ENCODE measurements at places on chromosomes 7 and 10.

- no peak for DNase-seq
Observed at GRCh38 chr7:90931986-90932916, 332.0 kb upstream of the FZD1 start.

DNA sequence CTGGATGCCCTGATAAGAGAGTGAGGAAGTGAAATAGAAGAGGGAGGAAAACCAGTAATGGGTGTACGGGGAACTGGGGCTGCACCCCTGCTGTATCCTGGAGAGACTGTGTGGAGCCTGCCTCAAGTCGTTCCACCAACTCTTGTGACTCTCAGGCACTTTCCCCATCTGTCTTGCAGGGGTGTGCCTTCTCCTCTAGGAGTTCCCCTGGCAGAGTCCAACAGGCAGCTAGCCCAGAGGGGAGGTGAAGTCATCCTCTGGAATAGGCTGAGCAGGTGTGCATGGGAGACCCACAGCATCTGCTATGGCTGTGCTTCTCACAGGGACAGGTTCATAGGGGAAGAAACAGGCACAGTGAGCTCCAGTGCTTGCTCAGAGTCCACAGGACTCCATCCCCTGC is 46.8 kb downstream of the WIPF3 start:
- no peak for DNase-seq

DNA sequence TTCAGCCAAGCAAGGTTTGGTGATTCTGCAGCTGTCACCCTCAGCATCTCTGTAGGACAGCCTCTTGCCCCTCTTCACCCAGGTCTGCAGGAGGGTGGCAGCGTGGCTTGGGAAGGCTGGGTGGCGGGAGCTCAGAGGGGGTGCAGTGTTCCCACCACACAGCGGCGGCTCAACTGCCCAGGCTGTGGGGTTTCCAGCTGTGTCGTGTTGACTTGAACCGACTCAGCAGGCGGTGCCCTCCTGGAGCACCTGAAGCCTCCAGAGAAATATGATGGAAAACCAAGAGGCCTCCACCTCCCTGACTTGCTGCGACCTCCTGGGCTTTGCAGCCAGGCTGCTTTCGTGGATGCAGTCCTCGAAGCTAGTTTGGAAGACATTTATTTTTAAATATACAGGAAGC is 68.0 kb upstream of the KLF6 start:
- DNase-seq: no peak

DNA sequence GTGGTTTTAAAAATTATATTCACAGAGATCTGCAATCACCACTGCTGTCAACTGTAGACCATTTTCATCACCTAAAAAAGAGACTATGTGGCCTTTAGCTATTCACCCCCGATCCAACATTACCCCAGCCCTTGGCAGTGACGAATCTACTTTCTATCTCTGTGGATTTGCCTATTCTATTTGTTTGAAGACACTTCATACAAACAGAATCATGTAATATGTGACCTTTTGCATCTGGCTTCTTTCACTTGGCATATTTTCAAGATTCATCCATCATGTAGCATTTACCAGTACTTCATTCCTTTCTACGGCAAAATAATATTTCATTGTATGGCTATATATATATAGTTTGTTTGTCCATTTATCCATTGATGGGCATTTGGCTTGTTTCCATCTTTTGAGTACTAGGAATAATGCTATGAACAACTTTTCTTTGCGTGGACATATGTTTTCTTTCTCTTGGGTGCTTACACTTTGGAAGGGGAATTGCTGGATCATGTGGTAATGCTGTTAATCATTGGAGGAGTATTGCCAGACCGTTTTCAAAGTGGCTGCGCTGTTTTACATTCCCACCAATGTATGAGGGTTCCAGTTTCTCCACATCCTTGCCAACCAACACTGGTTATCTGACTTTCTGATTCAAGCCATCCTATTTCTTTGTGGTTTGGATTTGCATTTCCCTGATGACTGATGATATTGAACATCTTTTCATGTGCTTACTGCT is 22.3 kb downstream of the ADAMTS14 start:
- DNase-seq: no peak

- DNase-seq: no peak
Observed at GRCh38 chr7:158732494-158733219, 28.1 kb upstream of the NCAPG2 start.

- DNase-seq: no peak
Observed at GRCh38 chr10:111079781-111080180, 3.0 kb downstream of the ADRA2A start.

DNA sequence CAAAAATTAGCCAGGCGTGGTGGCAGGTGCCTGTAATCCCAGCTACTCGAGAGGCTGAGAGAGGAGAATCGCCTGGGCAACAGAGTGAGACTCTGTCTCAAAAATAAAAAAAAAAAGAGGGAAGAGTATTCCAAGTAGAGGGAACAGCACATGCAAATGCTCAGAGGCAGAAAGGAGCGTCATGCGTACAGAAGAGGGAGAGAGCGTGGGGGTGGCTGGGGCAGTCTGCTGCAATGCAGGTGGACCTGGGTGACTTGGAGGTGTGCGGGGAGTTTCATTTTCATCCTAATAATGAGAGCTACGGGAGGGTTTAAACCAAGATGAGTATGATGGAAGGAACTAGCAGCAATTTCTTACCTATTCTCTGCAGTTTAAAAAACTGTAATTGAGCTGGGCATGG is 28.8 kb downstream of the CLIP2 start:
- no peak for DNase-seq

GRCh38 chr7:71338866-71339265 is 206.9 kb downstream of the GALNT17 start:
- no peak for DNase-seq

- no peak for DNase-seq
Observed at GRCh38 chr10:117936141-117936540, 110.6 kb downstream of the RAB11FIP2 start.

DNA sequence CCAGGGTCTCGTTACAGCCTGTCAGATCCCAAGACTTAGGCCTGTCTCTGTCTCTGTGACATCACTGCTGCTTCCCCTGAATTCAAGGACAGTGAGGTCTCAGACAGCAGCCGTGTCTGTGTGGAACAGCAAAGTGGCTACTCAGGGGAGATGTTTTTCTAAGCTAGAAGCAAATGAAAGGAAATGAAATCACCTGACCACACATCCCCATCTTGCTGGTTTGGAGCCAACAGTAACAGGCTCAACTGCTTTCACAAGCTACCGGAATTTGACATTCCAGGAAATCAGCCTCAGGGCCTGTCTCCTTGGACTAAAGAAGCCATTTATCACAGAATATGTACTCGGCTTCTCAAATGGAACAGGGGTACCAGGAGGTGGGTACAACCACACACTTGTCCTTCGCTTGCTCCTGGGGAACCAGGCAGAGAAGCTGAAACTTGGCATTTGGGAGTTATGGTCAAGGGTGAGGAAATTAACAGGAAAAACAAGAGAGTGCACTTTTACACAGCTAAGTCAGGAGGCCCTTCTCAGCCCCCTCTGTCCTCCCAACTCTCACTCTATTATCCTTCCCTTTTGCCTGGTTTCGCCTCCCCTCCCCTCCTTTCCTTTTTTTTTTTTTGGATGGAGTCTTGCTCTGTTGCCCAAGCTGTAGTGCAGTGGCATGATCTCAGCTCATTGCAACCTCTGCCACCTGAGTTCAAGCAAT is 73.2 kb downstream of the SPDYE5 start:
- DNase-seq: no peak

GRCh38 chr10:111034598-111035310 is 42.1 kb upstream of the ADRA2A start:
- DNase-seq: no peak

- DNase-seq: peak; percentile 55
Observed at GRCh38 chr10:113563306-113564088, 10.6 kb downstream of the HABP2 start.

- DNase-seq: no peak
Observed at GRCh38 chr7:5255832-5256231, 26.9 kb upstream of the SLC29A4 start.

DNA sequence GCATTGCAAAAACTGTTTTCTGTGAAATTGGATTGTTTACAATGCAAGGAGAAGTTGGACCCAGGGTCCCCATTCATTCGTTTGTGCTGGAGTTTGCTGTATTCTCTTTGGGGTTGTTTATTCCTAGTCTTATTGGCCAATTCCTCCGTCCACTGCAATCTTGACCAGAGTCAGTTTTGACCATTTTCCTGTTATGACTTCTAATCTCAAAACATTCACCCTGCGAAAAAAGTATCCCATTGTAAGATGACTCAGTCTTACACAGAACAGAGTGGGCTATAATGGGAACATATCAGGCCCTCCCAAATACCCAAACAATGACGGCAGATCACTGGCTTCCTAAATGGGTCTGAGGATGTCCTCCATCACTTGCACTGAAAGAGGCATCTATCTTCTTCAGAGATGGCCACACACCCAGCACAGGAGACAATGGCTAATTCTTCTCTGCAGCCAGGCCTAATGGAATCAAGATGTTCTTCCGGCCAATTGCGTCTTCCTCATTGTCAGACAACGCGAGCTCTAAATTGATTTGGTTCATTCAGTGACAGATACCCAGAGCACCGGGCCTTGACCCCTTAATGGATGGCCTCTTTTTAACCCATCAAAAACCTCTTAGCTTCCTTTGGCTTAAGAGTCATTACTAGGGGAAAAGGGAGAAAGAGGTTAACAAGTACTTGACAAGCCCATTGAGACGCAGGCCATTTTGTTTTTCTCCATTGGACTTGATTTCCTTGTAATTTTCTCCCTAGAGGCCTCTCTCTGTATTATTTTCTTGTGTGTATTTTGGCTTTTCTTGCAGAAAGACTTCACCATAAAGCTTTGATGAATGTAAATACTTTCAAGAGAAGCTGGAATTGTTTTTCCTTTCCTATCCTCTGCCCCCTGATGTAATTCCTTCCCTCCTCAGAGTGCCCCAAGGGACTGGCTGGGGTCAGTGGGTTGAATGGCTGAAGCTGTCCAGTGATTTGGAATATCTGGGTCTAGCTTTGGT is 129.6 kb downstream of the PRPF18 start:
- DNase-seq: no peak

GRCh38 chr7:18086165-18087025 is 58.7 kb upstream of the PRPS1L1 start:
- no peak for DNase-seq

GRCh38 chr10:132641966-132642731 is 104.6 kb downstream of the INPP5A start:
- DNase-seq: no peak

DNA sequence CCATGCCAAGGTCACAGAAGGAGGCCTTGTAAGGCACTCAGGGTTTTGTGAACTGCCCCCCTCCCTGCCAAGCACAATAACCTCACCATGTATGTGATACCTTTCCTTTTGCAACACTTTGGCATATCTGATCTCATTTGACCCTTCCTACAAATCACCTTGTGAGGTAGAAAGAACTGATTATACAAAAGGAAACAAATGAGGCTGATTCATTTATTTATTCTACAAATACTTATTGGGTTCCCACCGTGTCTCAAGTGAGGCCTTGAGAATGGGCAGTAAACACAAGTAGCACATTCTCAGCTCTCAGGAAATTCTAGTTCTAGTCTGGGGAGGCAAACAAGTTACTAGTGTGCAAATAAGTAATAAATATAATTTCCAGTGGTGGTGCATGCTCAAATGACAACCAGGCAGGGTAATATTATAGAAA is 19.6 kb downstream of the PLCE1 start:
- DNase-seq: no peak

DNA sequence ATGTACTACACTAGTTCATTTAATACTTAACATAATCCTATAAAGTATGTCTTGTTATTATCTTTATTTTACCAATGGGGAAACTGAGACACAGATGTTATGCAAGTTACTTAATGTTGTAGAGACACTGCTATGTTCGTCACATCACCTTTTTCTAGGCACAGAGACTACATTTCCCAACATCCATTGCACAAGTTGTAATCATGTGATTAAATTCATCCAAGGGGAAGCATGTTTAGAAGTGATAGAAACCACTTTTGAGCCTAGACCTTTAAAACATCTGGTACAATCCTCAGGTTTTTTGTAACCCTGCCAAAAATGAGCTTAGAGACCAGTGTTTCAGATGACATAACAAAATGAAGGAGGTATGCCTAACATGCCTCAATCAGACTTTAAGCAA is 386.8 kb upstream of the HPS1 start:
- no peak for DNase-seq

- DNase-seq: no peak
Observed at GRCh38 chr10:78337016-78337415, 303.4 kb downstream of the RPS24 start.

DNA sequence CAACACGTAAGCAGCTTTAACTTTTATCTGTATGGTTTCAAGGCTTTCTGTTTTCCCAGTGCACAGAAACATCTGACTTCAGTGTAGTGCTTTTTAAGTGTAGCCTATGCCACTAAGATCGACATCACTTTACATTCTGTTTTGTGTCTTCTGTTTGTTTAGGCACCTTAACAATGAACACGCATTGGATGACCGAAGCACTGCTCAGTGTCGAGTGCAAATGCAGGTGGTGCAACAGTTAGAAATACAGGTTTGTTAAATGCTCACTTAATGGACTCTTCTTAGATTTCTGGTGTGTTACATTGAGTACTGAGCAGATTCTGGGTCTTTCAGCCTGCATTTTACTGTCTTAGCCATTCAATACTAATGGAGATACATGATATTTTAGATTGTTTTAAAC is 237.4 kb downstream of the FOXP2 start:
- no peak for DNase-seq

GRCh38 chr7:33762151-33762910 is 143.0 kb upstream of the BMPER start:
- DNase-seq: no peak

GRCh38 chr10:57657164-57657765 is 610.4 kb downstream of the IPMK start:
- peak; percentile 6 for DNase-seq

DNA sequence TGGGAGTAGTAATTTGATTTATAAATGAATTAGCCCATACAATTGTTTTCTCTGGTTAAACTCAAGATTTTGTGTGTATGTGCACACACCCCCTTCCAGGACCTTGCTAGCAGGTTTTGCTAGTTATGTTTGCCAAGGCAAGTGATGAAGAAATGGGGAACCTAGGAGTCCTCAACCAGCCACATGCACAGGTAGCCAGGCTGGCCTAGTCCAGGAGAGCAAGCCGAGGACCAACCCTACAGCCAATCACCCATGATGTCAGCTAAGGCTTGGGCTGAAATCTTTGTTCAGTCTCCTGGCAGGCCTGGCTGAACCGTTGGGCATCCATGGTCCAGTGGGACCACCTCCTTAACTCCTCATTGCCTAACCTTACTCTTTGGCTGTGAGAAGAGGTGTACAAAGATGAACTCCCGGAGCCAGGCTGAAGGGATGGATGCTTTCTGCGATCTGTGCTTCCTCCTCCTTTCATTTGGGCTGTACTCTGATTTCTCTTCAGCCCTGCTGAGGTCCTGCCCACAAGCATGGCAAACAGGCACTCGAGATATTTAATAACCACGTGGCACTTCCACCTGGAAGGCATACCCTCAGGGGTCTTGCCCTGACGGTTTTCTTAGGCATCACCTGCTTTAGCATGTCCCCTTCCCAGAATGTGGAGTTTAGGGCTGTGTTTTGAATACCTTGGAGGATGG is 22.1 kb downstream of the HNRNPA2B1 start:
- DNase-seq: no peak
